ENCODE measurements at places on chromosomes 4 and X.

GRCh38 chr4:151719956-151720334 is 40.9 kb downstream of the GATB start:
- no peak for DNase-seq

- DNase-seq, result no peak
Measured at GRCh38 chr4:160717848-160718247, 1446.0 kb downstream of the FSTL5 start.

GRCh38 chr4:8325291-8325973 is 55.9 kb downstream of the HTRA3 start:
- no peak for DNase-seq

DNA sequence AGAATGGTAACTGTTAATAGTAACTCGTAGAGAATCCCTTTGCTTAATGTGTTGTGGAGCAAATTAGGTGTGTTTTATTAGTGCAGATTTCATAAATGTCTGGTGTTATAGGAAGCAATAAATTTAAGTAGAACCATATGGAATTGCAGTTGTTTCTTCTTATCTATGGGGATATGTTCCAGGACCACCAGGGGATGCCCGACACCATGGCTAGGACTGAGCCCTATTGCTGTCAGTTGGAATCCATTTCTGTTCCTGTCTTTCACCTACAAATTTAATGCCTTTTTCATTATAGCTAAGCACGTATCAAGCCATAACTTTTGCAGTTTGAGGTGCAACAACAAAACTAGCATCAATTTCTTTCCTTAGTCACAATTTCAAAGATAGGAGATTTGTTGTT is 72.5 kb downstream of the DDIT4L start:
- no peak for DNase-seq

DNA sequence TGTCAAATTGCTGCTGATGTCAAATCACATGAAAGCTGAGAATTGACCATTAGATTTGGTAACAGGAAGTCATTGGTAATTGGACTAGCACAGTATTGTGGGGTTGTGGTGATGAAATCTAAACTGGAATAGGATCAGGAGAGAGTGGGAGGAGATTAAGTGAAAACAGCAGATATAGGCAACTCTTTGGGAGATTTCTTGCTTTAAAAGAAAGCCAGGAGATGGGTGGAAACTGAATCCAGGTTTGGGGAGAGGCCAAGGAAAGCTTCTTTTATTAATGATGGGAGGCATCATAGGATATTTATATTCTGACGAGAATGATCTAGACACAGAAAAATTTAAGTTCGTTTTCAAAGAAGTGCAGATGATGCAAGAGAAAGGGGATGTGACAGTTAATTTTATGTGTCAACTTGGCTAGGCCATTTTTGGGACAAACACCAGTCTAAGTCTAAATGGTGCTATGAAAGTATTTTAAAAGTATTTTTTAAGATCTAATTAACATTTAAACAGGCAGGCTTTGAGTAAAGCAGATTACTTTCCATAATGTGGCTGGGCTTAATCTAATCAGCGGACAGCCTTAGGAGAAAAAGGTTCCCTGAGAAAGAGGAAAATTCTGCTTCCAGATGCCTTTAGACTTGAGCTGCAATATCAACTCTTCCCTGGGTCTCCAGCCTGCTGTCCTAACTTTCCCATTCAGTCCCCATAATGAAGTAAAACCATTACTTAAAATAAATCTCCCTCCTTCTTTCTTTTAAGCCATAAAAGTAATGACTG is 24.7 kb downstream of the SEC24D start:
- no peak for DNase-seq

DNA sequence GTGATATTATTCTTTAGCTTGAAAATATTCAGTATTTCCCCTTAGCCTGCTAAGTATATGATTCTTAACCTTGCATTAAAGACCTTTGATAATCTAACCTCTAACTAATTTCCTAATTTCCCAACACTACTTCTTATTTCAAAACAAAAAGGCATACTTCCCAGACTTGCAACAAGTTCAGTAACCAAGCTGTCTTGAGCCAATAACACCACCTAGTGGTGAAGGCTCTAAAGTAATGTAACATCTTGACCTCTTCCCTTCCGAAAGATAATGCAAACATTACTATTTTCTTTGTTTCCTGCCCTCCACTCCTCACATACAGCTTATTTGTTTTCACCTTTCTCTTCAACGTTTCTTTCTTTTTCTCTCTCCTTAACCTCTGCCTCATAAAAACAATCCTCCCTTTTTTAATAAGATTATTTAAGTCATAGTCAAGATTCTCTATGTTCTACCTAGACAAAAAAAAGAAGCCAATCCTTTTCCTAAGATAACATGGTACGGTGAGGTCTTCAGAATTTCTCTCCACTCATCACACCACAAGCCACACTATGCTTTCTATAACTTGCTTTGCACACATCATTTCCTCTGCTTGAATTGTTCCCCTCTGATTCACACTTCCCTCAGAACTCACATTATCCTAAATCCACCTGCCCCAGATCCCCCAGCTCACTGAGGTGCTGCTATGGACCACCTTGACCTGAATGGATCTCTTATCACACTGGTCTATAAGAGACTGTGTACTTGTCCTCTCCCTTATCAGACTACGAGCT is 3.5 kb downstream of the FAT1 start:
- no peak for DNase-seq

DNA sequence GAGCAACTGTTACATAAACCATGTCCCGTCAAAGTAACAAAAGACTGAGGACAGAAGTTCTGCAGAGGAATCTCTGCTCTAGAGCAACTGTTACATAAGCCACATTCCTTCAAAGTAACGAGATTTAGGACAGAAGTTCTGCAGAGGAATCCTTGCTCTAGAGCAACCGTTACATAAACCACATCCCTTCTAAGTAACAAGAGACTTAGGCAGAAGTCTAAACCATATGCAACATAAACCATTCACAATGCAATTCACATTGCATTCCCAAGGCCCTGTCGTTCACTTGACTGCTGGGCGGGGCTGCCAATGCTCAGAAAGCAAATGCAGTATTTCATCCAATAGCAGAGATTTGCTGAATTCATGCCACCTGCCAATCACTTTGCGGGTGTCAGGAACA is 124.4 kb upstream of the PUDP start:
- no peak for DNase-seq

- DNase-seq, result no peak
Measured at GRCh38 chr4:7024336-7024890, 18.8 kb upstream of the TADA2B start.

GRCh38 chr4:2303121-2303685 is 41.3 kb upstream of the MXD4 start:
- DNase-seq, result no peak

DNA sequence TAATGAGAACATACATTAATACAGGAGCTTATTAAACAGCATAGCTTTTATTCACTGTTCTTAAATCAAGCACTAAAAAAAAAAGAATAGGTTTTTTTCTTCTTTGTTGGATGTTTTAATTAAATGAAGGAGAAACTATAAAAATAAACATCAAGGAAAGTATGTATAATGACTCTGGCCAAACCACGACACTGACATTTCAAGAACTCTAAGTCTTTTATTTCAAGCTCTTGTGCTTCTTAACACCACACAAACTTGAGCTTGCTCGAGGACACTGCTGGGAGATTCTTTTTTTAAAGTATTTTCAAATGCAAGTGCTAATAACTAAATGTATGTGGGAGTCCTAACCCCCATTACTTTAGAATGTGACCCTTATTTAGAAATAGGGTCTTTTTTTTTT is 204.9 kb upstream of the PPARGC1A start:
- DNase-seq, result no peak

GRCh38 chr4:85548116-85548515 is 73.2 kb downstream of the ARHGAP24 start:
- DNase-seq, result no peak

DNA sequence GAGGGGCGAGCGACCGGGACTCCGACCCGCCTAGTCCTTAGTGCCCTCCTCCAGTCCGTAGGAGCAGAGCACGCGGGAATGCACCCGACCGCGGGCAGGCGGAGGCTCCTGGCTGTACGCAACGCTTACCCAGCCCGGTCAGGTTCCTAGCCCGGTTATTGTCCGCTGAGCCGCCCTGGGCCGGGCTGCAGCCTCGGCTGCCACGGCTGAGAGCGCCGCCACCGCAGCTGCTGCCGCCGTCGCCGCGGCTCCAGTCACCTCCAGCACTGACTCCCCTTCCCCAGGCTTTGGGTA is at the start of gene AMER1:
Gene AMER1 (minus strand): TSS at position 268 of the 294 bp plus-strand sequence. CDS start 12,422 bp downstream, outside the sequence.
- no peak for DNase-seq

GRCh38 chrX:132592880-132593279 is 104.0 kb upstream of the MBNL3 start:
- DNase-seq, result no peak

DNA sequence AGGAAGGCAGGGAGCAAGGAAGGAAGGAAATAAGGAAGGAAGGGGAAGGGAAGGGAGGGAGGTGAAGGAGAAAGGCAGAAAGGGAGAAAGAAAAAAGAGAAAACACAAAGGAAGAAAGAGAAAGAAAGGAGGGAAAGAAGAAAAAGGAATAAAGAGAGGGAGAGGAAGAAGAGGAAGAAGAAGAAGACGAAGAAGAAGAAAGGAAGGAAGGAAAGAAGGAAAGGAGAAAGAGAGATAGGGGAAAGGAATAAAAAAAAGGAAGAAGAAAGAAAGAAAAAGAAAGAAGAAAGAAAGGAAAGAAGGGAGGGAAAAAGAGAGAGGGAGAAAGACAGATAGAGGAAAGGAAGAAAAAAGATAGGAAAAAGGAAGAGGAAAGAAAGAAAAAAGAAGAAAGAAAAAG is 128.0 kb downstream of the MXRA5 start:
- no peak for DNase-seq

Measured in activated naive CD8-positive, alpha-beta T cell treated with anti-CD3 and anti-CD28 coated beads, Interleukin-2, amount 50 U/mL, for 16 hours (primary cell).